ENCODE measurements at places on chromosomes 16 and 17.
A peak's percentile ranks its signal among the peaks of the same experiment; 100 is the strongest.

- DNase-seq: no peak
Measured at GRCh38 chr16:48300391-48300856, 53.1 kb upstream of the ABCC11 start.

DNA sequence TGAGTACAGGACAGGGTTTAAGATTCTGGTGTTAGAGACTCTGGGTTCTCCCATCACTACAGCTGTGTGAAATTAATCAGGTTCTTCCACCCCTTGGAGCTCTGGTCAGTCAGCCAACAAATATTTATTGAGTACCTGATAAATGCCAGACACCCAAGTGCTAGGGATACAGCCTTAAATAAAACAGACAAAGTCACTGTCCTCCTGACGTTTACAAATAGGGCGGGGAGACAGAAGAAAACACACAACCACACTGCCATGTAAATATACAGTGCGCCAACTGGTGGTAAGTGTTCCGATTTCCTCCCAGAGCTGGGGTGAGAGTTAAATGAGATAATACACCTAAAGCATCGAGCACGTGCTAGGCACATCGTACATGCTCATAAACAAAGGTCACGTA, 121.0 kb downstream of the COPRS start:
- DNase-seq: no peak

- DNase-seq: peak; percentile 71
Measured at GRCh38 chr16:58306327-58306726, 11.5 kb upstream of the PRSS54 start.

DNA sequence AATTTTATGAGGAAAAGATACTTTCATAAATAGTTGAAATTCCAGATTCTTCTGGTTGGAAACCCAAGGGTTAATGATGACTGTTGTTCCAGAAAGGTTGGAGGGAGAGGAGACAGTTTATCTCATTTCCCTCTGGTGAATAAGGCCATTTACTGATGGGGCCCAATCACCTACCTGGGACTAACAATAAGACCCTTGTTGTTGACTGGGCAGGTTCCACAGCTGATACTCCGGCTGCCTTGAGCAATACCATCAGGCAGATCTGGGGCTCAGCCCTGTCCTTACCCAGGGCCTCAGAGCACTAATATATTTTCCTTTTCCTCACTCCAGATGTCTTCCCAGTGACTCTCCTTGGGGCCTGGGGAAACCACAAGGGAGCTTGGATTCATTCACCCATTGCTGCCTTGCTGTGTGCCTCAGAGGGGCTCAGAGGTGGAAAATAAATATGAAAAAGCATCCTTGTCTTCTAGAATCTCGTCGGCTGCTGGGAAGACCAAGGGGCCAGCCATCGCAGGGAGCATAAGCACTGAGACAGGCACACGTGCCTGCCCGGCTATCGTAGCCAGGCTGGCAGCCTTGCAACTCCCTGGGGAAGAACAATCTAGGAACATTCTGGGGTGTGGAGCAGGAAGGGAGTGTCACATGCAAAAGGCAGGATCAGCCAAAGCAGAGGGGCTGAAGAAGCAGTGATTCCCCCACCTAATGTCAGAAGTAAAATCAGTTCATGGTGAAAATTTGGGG, 54.4 kb downstream of the MPRIP start:
- DNase-seq: no peak

DNA sequence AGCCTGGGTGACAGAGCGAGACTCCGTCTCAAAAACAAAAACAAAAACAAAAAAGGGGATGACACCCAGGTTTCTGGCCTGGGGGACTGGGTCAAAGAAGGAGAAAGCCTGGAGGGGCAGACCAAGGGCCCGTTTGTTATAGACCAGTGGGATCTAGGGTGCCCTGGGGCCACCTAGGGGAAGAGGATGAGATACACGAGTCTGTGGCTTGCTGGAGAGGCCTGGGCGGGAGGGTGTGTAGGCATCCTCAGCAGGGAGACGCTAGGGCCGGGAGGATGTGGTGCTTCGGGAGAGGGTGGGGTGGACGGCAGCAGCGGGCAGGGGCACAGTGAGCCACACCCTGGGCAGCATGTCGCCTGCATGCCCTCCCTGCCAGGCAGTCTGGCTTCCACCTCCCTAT, 17.1 kb upstream of the CRK start:
- peak; percentile 61 for DNase-seq

GRCh38 chr17:29048440-29049368, 5.8 kb downstream of the PIPOX start:
- DNase-seq: no peak

- DNase-seq: peak; percentile 31
Measured at GRCh38 chr17:45224671-45225050, 3.0 kb downstream of the FMNL1 start.

- DNase-seq: no peak
Measured at GRCh38 chr17:33205552-33205951, 87.5 kb downstream of the ASIC2 start.

DNA sequence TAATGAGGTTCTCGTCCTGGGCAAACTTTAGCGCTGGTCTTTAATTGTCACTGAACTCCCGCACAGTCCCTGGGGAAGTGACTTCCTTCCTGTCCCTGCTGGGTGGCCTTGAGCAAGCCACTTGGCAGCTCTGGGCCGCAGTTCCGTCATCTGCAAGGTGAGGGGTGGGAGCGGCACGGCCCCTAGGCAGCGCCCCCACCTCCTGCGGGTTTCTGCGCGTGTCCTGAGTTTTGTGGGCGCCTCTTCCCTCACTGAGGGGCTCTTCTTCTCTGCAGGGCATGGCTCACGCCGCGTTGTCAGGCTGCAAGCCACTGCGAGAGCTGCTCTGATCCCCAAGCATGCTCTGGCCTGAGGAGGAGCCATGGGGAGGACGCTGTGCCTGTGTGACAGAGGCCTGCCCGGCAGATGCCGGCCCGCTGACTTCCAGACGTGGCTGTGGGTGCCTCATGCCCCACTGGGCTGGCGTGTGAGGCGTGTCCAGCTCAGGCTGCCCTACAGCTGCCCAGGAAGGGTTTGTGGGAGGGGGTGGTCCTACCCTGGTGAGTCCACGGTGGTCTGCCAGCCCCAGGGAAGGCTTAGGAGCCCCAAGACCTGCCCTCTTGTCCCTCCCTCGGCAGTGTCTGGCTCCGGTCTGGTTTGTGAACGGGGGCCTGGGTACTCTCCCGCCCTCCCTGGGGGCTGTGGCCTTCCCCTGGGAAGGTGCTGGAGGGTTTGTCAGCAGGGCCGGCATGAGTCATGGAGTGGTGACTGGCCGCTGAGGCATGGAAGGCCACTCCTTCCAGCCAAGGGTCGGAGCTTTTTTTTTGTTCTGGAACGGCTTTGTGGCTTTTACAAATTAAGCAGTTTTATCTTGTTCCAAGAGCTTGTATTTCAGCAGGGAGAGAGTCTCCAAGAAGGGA, 182.0 kb downstream of the SEC14L1 start:
- no peak for DNase-seq

DNA sequence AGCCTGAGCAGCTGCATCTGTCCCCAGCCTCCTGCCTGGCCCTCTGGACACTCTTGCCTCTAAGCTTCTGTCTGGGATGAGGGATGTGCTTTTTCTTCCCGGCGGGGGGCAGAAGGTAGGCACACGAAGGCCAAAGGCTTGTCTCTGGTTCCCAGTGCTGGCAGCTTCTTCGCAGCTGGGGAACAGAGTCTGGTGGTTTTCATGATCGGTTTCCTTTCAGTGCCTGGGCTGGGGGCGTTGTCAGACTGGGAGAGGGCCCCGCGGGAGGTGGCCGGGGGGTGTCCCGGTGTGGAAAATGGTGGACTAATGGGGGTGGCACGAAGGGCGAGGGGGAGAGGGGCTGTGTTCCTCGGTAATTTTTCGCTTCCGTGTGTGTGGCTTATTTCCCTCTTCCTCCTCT, 988 bp downstream of the RAP1GAP2 start:
- DNase-seq: no peak

- DNase-seq: no peak
Measured at GRCh38 chr16:56636616-56637413, 1.7 kb upstream of the MT1A start.

DNA sequence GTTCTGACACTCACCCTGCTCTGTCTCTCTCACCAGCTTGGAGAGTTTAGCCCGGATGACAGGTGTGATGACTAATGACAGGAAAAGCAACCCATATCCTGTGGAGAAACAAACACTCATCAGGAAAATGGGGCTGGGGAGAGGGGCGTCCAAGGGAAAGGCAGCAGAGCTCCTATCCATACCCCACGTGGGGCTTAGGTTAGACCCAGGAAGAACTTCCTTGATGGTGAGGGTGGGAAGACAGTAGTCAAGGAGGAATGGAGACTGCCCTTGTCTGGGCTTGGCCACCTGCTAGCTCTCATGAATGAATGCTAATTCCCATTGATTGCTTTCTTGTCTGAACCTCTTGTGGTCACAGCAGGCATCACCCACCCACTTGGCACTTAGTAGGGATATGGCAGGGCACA, 3.8 kb downstream of the SLC46A1 start:
- DNase-seq: no peak

DNA sequence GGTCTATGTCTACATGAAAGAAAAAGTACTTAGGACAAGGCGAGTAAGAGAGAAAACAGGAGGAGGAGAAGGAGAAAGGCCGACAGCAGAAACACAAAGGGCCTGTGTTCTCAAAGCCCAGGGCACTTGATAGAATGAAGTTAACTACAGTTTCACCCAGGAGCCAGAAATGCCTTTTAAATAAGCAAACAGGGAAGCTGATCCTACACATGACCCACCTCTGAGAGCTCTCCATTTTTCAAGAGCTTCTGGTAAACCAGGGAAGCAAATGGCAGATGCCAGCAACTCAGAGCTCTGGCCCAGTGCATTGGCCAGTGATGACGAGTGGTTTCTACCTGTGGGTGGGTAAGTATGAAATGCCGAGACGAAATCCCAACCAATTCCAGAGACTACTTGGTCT, 163.4 kb downstream of the ZFHX3 start:
- DNase-seq: no peak

DNA sequence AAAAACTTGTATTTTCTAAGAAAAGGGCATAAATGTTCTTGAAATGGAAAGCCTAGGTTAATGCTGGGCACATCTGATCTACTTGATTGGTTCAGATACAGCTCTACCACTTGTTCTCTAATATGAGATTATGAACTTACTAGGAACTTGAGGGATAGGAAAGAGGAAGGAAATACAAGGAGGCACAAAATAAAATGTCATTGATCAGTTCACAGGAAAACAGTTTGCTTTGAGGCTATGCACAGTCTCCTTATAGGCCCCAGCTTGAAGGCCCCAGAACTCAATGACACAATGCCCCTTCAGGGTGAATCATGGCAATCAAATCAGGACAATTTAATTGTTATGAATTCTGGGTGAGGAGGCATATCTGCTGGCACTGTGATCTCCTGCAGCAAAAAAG, 27.1 kb downstream of the NXPH3 start:
- no peak for DNase-seq

DNA sequence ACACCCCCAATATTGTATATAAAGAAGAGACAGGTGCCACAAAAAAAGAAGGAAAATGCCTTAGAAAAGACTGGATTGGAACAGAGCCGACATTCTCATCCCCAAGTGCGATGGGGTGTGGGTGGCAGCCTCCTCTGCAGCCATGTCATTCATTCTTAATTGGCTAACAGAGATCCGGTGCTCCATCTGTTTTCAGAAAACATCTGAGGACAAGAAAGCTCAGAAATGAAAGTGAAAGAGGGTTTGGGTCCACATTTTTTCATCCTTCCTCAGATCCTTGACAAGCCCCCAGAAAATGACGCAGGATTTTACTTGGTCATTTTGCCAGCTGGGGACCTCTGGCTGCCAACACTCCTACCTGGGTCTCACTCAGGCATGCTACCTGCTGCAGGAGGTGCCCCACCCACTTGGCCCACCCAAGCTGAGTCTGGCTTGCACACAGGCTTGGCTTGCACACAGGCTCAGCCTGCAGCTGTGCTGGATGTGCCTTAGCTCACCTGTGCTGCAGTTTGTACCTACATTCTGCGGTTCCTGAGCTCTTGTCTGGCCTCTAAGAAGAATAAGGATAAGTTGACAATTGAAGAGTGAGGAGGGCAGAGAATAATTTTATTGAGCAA, 21.9 kb downstream of the KIF2B start:
- no peak for DNase-seq

DNA sequence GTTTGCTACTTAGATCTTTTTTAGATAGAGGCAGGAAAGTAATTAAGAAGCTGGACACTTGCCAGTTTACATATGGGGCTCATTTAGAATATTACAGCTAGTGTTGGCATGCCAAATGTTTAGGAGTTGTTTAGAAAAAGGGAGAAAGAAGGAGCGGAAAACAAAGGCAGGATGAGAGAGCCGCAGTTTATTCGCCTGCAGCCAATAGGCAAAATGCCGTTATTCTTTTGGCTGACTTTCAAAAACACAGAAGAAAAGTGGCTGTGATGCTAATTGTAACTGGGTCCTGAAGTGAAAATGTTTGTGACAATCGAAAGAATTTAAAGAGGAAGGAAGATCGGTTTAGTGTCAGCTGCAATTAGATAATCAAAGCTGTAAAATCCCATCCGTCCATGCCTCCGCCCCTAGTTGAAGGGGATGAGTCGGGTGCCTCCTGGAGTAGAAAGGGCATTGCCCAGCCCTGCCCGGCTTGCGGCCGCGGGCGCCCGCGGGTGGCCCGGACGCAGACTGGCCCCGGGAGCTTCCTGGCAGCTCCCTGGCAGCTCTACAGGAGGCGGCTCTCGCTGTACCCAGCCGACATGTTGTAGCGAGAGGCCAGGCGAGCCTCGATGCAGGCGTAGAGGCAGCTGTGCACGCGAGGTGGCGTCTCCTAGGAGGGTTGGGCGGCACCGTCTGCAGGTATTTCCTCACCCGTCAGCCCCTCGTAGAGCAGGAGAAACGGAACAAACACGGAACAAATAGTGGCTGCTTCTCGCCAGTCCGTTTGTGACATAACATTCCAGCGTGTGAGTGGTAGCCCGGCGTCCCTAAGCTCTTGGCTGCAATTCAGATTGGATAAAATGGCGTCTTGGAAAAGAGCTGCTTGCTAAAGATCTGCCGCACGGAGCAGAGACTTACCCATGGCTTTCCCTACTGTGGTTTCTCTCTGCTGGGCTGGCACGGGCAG, 82.2 kb downstream of the TNRC6C start:
- DNase-seq: peak; percentile 33

GRCh38 chr16:78642621-78643285, 543.3 kb downstream of the WWOX start:
- no peak for DNase-seq

DNA sequence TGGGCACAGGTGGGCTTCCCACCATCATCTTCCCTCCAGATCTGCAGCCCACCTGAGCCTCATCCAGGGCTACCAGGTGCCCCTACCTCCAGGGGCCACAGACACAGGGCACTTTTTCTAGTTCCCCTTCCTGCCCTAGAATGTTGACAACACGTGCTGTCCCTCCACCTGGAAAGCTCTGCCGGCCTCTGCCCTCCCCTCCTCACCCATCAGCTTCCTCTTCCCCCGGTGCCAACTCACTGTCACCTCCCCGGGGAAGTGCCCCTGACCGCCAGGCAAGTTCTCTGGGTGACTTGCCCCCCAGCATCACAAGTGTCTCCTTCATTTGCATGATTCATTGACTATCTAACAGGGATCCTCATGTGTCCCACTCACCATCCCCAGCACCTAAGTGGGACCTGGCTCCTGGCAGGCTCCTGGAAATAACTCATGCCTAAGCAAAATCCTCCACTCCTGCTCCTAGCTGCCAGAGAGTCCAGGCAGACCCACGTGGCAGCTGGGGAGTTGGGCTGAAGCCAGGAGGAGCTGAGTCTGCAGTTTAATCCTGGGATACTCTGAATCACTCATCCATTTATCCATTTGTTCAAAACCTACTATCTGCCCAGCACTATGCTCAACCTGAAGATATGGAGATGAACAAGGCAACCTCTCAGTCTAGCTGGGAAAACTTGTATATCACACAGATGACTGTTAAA, 304.4 kb downstream of the FOXL1 start:
- DNase-seq: no peak

Measured in hematopoietic multipotent progenitor cell treated with erythropoietin and hydrocortisone succinate and interleukin-3 and kit ligand, for 6 days (in vitro differentiated cells).